ENCODE measurements at places on chromosomes 16 and 17. TPM values are rescaled to one million over a fixed set of nuclear protein-coding genes. Genes with fewer than 3 reads are reported as not detected.

GRCh38 chr16:27113341-27113841, 46.7 kb downstream of the C16orf82 start:
- H3K4me1 ChIP-seq, result peaks cover 6% of the 10 kb centered on the region
- H3K27me3 ChIP-seq, result peaks cover 9% of the 10 kb centered on the region
- H3K4me3 ChIP-seq, result no peak overlapping the region
- no peak for DNase-seq
- H3K27ac ChIP-seq, result no peak overlapping the region
- peaks cover 4% of the 10 kb centered on the region for H3K36me3 ChIP-seq

Gene BCO1
- not detected for total RNA-seq

GRCh38 chr16:12377497-12377896, 401.0 kb downstream of the SNX29 start:
- H3K36me3 ChIP-seq, result no peaks in the 10 kb centered on the region
- no peak overlapping the region for H3K27ac ChIP-seq
- no peak for DNase-seq
- H3K4me3 ChIP-seq, result no peak overlapping the region
- H3K4me1 ChIP-seq, result peaks cover 12% of the 10 kb centered on the region

DNA sequence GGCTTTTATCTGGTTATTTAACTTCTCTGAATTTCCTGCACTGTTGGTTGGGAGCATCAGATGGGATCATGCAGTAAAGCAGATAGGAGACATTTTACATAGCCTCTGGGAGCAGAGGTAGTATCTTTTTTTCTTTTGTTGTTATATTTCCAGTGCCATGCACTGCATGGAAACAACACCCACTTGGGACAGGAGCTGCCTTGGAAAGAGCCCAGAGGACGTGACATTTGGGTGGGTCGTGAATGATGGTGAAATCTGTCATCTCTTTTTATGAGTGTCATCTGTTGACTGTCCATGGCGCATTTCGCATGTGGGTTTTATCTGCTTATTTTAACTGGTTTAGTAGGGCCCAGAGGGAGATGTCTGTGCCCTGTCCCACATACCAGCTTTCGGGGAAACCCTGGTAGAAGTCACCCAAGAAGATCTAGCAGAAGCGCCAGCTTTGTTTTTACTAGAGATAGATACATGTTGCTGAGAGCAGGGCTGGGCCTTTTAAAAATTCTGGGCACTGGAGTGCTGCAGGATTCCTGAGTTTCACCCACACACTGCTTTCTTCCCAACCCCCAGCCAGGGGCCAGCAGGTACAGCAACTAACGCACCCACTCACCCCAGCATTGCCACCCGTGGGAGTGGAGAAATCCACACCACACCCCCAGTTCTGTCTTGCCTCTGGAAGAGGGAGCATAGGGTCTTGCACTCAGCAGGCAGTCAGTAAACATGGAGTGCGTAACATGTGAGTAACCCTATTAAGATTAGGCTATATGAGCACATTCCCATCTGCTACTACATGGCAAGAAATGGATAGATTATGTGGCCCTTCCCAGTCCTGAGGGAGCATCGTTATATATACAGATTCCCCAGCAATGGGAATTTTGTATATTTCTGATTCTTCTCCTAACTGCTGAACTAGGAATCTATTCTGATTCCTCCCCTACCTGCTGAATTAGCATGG, 8.4 kb upstream of the TERF2 start:
- no peak for DNase-seq
- H3K4me3 ChIP-seq, result no peak overlapping the region
- no peaks in the 10 kb centered on the region for H3K27me3 ChIP-seq
- peaks cover 30% of the 10 kb centered on the region for H3K4me1 ChIP-seq

Gene VPS25
- 64.4 TPM for total RNA-seq

DNA sequence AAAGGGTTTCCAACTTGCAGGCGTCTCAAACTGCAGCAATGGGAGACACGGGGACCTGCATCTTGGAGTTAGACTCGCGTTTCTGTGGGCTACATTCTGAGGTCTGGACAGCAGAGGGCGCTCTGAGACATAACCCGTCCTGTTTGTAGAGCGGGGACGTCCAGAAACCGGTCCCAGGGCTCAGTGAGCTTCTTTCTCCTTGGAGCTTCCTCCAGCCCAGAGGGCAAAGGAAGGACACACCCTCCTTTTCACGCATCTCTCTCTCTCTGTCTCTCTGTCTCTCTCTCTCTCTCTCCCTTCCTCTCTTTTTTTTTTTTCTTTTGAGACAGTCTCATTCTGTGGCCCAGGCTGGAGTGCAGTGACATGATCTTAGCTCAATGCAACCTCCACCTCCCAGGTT, 19.8 kb downstream of the COX4I1 start:
- H3K4me3 ChIP-seq, result no peak overlapping the region
- peaks cover 12% of the 10 kb centered on the region for H3K4me1 ChIP-seq
- H3K36me3 ChIP-seq, result no peaks in the 10 kb centered on the region
- H3K27ac ChIP-seq, result no peak overlapping the region

Gene TAF15
- total RNA-seq, result 312 TPM

Gene LITAFD
- not detected for total RNA-seq

Gene DGKE
- total RNA-seq, result 34.6 TPM

Measured in activated T-cell treated with anti-CD3 and anti-CD28 coated beads, Interleukin-2, amount 50 U/mL, for 72 hours (primary cell).